ENCODE measurements at places on chromosomes 1 and 21.

GRCh38 chr1:1281533-1282321, 1.5 kb downstream of the SCNN1D start:
- no peak for DNase-seq

- no peak for DNase-seq
These were observed 839.9 kb downstream of the LTN1 start for GRCh38 chr21:28152732-28153131.

DNA sequence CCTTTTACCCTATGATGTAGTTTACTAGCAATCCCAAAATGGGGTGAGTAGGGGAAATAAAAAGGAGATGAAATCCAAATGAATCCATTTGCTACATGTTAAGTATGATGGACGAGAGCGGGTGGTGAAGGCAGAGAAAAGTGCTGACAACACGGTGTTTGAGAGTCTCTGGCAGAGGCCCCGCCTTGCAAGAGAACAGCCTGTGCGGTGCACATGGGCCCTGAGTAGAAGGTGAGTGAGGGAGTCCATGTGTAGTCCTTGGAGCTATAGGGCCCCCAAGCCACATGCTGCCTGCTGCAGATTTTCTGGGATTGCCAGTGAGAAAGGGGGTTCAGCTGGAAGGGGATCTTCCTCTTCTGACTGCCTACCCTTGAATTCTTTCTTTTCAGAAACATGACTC, 177.1 kb downstream of the TNR start:
- DNase-seq = no peak

- no peak for DNase-seq
These were observed 195.5 kb downstream of the LMO4 start for GRCh38 chr1:87524021-87524754.

GRCh38 chr1:6690186-6690585, 11.4 kb downstream of the DNAJC11 start:
- DNase-seq = no peak

GRCh38 chr1:201450721-201451291, 18.2 kb downstream of the PHLDA3 start:
- DNase-seq = no peak

GRCh38 chr1:206633708-206634121, 1.6 kb upstream of the DYRK3 start:
- DNase-seq = no peak

DNA sequence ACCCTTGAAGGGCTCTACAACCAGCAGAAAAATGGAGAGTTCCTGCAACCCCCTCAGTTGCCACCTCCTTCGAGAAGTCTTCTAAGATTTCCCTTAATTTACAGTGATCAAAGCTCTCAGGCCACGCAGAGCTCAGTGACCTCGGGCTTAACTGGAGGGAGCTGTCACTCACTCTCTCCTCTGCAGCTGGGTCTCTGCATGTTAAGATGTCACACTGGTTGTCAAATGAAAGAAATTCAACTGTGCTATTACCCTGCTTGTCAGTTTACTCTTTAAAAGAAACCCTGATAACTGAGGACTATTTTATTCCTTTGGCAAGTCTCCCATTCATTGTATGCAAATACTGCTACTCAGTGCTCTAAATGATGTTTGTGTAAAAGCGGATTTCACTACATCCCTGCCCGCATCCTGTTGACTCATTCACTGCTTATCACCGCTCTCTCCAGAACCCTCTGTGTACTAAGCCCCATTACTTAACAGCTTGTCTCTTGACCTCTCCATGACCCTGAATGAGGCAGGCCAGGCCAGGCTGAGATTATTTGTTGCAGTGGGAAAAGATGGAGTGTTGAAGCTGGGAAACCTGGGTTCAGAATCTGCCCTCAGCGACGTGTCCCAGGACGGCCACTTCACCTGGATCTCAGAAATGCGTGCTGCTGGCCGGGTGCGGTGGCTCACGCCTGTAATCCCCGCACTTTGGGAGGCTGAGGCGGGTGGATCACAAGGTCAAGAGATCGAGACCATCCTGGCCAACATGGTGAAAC, 13.7 kb downstream of the DHRS3 start:
- DNase-seq = peak; percentile 72

- DNase-seq = peak; percentile 54
These were observed 562 bp downstream of the MAP7D1 start for GRCh38 chr1:36156329-36157114.

- no peak for DNase-seq
These were observed 93.9 kb upstream of the CD34 start for GRCh38 chr1:208004851-208005250.

- no peak for DNase-seq
These were observed 54.2 kb downstream of the FBXO2 start for GRCh38 chr1:11599891-11600576.

DNA sequence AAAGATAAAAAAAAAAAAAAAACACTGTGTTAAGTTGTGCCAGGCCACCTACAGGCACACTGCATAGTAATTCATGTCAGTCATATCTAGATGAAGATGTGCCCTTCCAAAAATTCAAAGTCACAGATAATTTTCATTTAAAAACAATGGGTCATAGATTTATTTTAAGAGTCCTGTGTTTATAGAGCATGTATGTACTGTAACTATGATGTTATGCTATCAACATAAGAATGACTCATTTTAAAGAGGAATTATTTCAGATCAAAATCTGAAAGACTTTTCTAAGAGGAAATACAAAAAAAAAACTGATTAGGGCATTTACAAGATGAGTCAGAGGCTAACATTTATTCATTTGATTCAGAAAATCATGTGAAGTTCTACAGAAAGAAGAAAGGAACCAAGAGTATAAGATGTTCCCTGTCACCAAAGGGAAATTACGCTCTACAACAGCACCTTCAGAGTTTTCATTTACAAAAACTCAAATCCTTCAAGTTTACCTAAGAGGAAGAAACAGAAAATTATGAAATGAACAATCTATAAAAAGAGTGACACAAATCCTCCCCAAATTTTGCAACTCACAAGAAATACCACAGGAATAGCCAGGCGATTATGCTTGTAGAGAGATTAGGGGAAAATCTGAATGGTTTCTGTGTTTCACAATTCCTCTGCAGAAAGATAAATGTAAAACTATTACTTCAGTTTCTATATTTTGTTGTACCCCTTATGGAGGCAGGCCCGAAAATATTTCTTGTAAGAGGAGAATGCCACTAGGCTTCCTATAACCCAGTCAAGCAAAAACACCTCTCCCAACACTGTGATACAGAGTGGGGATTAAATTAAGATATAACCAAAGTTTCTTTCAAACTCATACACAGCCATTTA, 13.8 kb downstream of the TP53BP2 start:
- DNase-seq = peak; percentile 46

Measured in central memory CD4-positive, alpha-beta T cell (primary cell).